ENCODE measurements at places on chromosomes 5 and 9.

DNA sequence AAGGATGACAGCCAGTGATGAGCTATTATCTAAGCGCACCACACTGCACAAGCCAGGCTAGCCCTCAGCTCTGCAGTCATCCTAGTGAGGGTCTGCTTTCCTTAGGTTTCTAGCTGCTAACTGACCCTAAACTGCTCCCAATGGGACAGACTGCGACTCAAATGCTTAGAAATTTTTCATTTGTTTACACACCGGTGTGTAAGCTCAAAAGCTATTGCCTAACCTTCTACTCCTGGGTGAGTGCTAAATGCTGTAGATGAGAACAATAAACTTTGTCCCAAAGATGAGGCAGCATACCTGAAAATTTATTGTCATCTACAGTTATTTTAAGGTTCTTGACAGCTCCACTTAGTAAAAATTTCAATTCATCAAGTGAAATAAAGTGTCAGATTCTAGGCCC, 311.4 kb downstream of the TMEM167A start:
- DNase-seq, result no peak

GRCh38 chr9:96008502-96009222, 133.2 kb downstream of the ERCC6L2 start:
- DNase-seq, result no peak

GRCh38 chr5:139078345-139078744, 119.8 kb downstream of the SIL1 start:
- no peak for DNase-seq

DNA sequence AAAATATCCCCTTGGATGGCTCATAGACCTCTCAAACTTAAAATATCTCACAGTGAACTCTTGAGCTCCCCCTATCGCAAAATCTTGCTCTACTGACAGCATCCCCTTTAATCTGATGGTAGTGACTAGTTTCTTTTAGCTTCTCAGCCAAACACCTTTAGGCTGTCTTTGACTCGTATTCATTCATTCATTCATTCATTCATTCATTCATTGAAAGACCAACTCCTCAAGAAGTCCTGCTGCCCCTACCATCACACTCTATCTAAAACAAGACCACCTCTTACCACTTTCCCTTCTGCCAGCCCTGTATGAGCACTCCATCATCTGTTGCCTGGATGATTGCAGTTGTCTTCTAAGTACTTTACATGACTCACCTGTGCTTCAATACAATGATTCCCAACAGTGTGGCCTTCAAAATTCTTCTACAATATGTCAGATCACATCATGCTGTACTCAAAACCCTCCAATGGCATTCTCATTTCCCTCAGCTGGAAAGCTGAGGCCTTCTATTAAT, 46.8 kb downstream of the ITGA2 start:
- no peak for DNase-seq

- no peak for DNase-seq
Measured at GRCh38 chr5:1068895-1069719, 42.8 kb downstream of the SLC12A7 start.

GRCh38 chr9:72977670-72978069, 24.8 kb upstream of the ALDH1A1 start:
- no peak for DNase-seq

DNA sequence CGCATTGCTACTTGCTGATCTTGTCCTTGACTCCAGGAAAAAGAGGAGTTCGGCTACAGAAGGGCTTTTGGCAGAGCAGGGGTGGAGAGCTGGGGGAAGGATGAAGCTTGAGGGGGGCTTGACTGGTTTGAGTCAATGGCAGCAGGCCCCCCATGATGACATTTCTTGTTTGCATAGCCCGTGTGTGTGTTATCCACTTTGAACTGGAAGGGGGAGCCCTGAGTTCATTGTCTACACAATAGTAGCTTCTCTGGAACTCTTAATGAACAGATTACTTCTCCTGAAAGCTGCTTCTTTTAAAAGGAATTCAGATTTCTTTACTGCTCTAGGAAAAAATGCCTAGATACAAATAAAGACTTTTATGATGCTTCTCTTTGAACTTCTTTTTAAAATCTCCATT, 2.3 kb downstream of the IFNB1 start:
- no peak for DNase-seq

DNA sequence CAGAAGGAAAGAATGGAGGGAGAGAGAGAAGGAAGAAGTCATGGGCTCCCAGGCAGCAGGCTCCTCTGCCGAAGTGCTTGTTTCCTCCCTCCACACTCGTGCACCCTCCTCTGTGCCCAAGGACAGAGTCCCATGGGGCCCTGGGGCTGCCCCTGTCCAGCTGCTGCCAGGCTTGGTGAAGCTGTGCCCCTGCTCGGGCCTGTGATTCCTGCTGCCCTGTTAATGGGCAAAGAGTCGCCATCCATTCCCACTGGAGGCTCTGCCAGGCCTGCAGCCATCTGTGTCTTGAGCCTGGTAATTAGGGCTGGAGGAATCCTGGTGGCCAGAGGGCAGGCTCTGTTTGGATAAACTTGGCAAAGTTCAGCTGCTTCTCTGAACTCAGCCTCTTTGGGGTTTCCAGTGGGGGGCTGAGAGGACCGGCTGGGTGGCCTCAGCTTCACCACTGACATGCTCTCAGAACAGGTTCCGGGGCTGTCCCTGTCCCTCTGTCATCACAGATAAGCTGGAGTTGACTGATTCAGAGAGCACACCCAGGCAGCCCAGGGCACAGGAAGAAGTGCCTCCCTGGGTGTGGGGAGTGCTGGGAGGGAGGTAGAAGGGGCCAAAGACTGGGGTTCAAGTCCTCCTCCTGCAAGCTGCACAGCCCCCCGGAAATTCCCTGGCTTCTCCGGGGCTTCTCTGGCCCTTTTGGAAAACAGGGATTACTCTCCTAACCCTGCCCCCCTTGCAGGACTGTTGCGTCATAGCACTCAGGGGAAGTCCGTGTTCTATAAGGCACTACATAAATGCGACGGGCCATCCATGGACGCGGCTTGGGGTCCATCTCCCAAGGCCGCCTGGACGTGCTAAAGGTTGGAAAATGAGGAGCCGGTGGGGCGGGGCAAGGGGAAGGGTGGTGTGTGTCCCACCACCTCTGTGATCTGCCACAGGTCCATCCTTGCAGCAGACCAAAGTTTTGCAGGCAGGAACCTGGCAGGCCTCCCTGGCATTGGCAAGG, 154.8 kb downstream of the PAX5 start:
- DNase-seq, result no peak

- DNase-seq, result no peak
Measured at GRCh38 chr9:15132091-15132490, 174.9 kb downstream of the TTC39B start.

DNA sequence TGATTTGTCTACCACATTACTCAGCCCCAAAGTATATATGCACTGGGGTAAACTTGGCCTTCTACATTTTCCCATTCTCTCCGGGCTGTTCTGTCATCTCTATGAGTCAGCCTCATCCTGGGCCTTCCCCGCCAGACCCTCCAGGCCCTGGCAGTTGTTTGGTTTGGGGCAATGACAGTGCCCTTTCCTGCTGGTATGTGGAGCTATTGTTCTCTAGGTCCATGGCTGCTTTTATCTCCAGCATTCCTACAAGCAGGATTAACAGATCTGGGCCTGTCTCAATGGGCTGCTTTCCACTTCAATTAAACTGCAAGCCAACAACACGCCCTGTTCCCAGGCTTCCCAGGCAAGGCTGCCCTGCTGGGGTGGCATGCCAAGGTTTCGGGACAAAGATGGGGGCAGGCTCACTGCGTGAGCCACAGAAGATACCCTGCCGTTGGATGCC, 136.4 kb downstream of the SLIT3 start:
- DNase-seq, result no peak

DNA sequence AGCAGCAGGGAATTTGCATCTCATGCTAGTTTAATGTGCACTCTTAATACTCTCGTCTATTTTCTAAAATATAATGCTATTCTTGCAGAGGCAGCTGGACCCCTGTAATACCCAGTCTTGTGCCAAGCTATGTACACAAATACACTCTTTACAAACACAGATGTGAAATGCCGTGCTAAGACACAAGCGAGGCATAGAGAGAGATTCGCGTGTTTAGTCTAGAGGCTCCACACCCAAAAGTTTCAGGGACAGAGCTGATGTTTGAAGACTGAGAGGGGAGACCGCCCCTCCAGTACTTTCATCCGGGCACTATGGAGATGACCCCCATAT, 1.2 kb downstream of the DPYSL3 start:
- DNase-seq, result no peak
